Stimulated activated CD8-positive, alpha-beta memory T cell treated with anti-CD3 and anti-CD28 coated beads, Interleukin-7, amount 100 ng/mL, for 48 hours (primary cell): ENCODE measurements at places on chromosomes 11 and 22.

DNA sequence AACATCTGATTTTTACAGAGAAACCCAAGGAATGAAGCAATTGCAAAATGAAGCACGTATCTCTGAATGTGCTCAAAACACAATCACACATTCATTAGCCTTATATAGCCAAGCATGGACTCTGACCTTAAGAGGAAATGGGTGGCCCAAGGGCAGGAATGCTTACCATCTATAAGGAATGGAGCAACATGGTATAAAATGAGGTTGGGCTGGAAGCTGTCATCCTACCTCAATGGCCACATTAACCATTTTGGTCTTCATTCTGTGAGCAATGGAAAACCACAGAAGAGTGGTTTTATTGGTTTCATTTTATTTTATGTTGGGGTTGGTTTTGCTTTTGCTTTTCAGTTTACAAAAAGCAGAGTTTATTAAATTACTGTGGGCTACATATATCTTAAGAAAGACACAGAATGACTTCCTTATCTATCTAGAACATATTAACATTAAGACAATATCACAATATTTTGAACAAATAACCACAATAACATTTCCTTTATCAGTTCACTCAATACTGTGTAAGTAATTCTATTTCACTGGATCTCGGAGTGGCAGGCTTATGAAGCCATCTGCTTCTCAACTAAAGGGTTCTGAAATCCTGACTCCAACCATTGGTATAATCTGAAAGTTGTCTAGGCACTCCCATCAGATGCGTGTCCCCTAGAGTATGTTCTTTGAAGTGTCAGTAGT is 10.8 kb upstream of the MS4A13 start:
- DNase-seq, result no peak

GRCh38 chr22:40726514-40726913 is 47.2 kb downstream of the MCHR1 start:
- no peak for DNase-seq

DNA sequence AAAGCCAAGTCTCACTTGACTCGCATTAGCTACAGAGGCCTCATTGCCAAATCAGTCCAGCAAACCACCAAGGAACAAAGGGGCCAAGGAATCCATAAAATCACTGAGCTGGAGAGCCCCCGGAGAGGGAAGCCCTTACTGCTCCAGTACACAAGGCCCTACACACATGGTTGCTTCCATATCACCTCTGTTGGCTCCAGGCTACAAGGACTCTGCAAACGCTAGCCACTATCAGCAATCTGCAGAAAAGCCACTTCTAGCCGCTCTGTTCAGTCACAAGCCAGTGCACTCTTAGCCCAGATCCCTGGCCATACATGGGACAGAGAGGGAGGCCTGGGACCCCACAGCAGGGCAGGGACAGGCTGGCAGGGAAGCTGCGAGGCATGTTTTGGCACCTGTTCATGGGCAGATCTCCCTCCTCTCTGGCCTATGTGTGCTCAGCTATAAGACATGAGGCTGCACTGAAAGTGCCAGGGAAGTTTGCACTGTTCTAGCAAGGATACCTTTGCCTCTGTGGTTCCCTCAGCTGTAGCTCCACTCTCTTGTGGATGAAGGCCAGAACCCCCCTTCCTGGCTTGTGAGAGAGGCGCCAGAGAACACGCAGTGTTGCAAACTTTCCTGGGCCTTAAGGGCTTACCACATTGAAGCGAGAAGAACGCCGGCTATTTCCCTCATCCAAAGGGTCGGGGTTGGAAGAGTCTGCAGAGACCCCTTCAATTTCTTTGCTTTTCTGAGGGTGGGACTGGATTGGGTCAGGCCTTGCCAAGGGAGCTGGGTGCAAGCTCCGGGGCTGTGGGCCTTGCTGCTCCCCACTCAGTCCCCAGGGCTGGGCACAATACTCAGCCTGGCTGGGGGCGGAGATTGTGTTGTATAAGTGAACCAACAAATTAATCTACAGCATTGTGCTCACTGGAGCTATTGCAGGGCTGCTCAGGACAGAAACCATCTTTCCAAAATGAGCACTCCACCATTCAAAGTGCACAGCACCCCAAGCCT is 108.7 kb upstream of the PITPNB start:
- DNase-seq, result no peak

DNA sequence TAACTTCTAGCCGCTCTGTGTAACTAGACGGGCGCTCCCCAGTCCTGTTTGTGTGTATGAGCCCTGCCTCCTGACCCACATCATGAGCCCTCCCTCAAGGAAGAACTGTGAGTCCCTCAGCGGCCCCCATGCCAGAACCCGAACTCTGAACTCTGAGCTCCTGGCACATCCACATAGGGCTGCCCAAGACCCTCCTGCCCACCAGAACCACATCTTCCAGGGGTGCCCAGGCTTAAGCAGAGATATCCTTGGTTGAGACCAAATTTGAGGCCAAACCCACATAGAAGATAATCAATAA is 3.0 kb downstream of the TRIM29 start:
- DNase-seq, result no peak

DNA sequence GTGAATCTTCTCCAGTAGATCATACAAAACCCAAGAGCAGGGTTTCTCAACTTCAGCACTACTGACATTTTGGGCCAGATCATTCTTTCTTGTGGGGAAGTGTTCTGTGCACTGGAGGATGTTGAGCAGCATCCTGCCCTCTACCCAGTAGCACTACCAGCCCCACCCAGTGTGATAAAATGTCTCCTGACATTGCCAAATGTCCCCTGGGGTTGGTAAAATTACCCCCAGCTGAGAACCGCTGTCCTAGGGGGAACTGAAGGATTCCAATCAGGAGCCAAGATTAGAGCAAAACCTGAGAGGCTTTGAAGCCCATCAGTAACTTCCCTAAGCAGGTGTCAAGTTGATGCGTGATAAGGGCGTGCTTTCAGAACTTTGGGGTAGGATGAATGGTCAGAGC is 61.4 kb upstream of the YWHAH start:
- no peak for DNase-seq

DNA sequence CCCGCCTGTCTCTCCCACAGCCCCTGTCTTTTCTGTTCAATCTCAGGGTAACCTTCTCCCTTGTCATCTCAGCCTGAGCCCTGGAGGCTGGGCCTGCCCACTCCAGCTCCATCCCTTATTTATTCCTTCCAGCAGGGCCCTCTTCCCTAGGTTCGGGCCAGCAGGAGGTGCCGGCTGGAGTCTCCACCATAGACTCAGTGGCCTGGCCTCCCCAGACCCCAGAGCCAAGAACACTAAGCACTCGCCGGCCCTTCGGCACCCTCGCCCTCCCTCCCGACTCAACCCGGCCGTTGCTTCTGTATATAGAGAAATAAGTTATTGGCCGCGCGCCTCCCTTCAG is 1.4 kb upstream of the RAB1B start:
- no peak for DNase-seq

DNA sequence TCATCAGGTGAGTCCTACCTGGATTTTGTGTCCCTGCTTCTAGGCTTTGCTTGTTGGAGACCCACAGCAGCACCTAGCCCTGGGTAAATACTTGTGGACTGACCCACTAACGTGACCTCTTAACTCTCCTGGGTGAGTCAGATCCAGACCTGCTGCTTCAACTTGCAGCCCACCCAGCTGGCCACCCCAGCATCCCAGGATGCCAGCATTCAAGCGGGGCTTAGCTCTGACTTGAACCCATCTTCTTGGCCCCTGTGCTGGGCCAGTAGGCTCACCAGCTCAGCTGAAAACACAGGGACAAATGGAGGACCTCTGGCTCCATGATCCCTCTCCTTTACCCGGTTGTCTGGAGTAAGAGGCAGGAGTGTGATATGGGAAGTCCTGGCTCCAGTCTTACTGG is 33.5 kb downstream of the PARVG start:
- no peak for DNase-seq

- no peak for DNase-seq
These were observed 382.5 kb downstream of the NXPE2 start for GRCh38 chr11:115060840-115061239.

DNA sequence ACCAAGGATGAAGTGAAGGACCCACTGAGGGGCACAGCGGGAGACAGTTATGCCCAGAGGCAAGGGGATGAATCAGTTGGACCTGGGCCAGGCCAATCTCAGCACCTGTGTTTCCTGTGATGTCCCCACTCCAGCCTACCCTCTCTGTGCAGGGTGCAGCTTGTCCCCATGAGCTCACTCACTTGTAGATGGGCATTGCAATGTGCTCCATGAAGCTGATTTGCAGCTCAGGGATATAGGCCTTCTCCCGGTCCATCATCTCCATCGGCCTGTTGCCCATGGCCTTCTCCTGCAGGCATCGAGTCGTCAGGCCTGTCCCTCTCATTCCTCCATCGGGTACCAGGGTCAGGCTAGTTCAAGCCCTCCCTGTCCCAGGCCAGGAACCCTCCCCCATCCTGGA is 96.2 kb downstream of the PDE2A start:
- DNase-seq, result no peak

GRCh38 chr11:84634309-84634708 is 992.8 kb downstream of the DLG2 start:
- no peak for DNase-seq

- no peak for DNase-seq
These were observed 19.4 kb downstream of the NPAT start for GRCh38 chr11:108203075-108203474.

DNA sequence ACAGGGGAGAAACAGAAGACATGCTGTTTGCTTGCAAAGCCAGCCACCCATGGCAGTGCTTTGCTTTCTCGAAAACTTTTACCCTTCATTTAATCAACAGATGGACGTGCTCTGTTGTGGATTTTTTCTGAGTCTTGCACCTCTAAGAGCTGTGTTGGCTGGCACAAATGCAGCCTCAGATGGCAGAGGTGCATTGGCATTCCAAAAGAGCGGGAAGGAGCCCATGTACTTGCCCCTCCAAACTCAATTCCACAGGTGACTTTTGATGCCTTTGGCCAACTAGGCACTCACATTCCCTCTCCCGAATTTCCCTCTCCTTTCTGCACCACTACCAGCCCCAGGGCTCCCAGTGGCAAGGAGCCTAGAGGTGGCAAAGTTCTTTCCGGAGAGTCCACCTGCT is 1.2 kb downstream of the KIRREL3 start:
- DNase-seq, result no peak

DNA sequence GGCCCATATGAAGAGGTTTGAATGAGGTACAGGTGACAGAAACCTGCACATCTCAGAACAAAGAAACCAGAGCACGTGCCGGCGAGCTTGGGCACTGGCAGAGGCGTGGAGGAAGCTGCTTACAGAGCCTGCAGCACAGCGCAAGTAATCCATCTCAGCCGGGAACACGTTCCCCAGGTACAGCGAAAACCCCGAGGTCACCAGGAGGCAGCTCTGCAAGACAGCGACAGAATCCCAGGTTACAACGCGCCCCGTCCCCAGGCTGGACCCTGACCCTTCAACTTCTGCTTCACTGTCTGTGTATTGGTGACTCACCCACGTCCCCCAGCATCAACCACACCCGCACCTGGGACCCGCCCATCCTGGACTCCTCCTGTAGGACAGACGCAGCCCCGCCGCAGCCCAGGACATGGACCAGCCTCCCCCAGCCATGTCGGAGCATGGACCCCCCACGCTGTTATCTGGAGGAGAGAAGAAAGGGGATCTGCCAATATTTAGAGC is 2.2 kb downstream of the MLC1 start:
- no peak for DNase-seq

DNA sequence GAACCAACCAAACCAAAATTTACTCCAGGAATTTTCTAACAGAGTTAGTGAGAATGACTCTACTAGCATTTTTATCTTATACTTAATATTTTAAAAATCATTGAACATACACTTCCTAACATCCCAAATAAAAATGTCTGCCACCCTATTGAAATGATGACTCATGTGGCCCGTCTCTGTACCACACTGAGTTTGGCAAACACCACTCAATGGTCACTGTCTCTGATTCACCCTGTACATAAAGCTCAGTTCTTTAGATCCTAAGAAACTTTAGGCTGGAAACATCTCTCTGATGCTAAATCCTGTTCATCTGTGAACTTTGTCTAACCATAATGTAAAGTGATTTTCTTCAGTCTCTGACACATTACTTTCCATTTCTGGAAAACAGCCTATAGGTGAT is 182.0 kb downstream of the CWF19L2 start:
- DNase-seq, result no peak

DNA sequence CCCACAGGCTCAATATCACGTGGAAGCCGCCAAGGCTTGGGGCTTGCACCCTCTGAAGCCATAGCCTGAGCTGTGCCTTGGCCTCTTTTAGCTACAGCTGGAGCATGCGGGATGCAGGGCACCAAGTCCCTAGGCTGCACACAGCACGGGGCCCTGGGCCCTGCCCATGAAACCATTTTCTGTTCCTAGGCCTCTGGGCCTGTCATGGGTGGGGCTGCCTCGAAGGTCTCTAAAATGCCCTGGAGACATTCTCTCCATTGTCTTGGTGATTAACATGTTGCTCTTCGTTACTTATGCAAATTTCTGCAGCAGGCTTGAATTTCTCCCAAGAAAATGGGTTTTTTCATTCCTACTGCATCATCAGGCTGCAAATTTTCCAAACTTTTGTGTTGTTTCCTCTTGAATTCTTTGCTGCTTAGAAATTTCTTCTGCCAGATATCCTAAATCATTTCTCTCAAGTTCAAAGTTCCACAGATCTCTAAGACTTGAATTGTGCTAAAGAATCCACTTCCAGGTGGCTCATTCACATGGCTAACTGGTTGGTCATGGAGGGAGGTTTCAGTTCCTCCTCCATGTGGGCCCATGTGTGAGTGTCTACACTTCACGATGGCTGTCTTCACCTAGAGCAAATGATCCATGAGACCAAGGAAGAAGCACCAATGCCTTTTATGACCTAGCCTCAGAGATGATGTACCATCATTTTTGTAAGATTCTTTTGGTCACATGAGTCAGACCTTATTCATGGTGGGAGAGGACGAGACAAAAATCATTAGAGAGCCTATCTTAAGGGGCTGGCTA is 7.4 kb upstream of the CREBZF start:
- no peak for DNase-seq

DNA sequence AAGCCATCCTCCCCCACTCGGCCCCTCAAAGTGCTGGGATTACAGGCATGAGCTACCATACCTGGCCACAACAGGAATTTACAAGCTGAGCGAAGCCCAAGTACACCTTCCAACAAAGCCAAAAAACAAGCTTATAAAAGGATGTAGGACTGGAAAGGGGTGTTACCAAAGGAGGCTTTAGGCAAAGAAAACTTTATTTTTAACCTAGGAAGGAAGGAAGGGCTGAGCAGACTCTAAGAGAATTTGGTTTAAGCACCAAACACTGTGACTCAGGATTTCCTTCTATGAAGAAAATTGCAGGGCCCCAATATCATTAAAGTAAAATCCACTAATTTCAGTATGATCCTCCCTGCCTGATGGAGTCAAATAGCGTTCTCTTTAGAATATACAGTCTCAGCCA is 12.1 kb downstream of the DENND5A start:
- no peak for DNase-seq

DNA sequence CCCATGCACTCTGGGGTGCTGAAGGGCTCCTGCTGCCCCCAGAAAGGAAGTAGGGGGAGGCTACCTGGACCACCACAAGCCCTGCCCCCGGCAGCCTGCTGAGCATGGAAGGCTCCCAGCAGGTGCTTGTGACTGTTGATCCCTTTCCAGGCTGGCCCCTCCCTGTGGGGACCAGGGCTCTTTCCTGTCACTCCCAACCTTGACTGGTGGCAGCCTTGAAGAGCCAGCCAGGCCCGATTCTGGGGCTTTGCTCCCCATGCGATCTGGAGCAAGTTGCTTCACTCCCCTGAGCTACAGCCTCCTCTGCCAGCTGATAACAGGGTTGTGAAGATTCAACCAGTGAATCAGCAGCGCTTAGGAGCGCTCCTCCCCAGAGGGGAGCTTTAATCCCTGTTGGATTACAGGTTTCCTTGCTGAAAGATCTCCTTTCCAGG is 4.6 kb upstream of the CST6 start:
- no peak for DNase-seq

GRCh38 chr11:107859459-107860239 is 1.1 kb upstream of the SLC35F2 start:
- no peak for DNase-seq
